ENCODE measurements at places on chromosomes 1 and 21. TPM values are rescaled to one million over a fixed set of nuclear protein-coding genes. Genes with fewer than 3 reads are reported as not detected.

DNA sequence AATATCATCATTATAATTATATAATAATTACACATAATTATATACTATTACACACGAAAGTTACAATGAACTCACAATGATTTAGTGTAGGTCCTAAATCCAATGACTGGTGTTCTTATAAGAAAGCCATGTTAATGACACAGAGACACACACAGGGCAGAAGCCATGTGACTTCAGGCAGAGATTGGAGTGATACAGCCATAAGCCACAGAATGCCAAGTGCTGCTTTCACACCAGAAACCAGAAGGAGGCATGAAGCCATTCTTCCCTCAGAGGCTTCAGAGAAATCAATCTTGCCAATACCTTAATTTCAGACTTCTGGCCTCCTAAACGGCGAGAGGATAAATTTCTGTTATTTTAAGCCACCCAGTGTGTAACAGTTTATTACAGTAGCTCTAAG is 147.4 kb upstream of the KRTAP19-8 start:
- DNase-seq = no peak

LCK gene
- total RNA-seq = 0.12 TPM

SPRR3 gene
- not detected for total RNA-seq

- no peak for DNase-seq
Measured at GRCh38 chr1:185804608-185805007, 70.4 kb downstream of the HMCN1 start.

SCAMP3 gene
- 133 TPM for total RNA-seq

DNA sequence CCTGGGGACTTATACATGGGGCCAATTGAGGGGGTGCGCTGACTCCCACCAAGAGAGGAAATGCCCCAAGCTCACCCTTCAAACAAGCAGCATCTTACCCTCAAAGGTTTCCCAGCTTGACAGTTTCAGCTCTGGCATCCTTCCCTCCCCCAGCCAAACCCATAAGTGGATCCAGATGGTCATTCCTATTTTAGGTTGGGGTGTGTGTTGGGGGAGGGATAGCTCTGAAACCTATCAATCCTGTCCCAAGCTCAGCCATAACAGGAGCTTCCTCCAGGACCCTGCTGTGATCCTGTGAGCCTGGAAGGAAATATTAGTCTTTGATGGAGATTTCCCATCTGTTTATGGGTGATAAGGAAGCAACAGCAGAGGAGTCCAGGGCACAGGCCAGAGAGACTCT is 3.4 kb upstream of the TMEM222 start:
- DNase-seq = no peak

DNA sequence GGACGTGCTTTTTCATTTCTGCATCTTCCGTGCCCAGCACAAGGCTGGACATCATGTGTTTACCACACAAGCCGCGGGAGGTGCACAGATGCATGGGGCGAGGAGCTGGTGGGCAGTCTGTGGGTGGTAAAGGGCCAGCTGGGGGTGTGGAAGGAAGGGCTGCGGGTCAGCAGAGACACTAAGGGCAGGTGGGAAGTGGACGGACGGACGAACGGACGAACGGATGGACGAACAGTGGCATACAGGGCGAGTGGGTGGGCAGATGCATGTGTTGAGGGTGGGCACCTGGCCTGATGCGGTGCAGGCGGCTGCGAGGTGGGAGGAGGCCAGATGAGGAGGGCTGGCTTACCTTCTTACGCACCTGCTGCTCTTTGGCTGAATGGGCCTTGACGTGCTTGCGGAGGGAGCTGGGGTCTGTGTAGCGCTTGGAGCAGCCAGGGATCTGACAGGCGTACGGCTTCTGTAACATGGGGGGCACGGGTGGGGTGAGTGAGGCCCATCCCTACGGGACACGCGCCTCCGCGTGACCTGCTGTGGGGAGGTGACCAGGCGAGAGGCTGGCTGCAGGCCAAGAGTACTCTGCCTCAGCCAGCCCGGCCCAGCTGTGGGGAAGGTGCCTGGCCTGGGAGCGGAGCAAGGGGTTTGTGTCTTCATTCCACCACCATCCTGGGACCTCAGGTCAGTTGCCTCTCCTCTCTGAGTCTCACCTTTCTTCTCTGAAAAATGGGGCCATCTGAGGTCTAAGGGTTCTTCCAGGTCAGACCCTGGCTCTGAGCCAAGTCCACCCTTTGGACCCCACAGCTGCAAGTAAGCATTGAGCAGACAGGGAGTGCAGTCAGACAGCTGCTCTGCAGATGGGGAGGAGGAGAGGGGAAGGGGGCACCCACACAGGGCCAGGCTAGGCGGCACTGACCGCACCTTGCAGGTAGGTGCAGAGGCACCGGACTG is 65.5 kb downstream of the DMRTB1 start:
- DNase-seq = no peak

- DNase-seq = no peak
Measured at GRCh38 chr1:17967623-17968255, 139.9 kb upstream of the IGSF21 start.

DNA sequence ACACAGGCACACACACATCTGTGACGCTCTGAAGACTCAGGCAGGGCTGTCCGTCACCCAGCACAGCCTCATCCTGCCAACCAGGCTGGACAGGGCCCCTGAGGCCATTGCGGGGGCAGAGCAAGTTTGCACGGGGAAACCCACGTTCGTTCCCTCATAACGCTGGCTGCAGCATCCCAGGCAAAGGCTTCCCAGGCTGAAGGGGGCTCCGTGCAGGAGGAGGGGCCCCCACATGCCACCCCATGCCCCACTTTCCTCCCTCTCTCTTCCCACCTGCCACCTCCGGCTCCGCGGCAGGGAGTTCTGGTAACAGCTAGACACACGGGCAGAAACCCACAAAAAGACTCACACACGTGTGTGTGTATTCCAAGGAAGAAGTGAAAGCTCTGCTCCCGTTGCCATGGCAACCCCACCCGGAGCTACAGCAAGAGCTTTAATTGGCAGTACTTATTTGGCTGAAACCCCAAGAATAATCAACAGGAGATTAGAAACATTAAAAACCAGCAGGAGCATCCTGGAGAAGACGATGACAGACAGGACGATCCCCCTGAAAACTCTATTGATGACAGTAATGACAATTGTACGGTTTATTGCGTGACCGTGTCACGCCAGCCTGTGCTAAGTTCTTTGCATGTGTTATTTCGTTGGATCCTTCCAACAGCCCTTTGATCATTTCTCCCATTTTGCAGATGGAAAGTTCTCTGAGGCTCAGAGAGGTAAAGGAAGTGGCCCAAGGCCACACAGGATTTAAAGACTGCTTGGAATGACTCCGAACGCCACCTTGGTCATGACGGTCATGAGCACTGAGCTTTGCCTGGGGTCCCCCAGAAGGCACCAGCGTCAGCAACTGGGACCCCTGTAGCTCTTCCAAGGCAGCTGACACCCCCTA is 247.1 kb downstream of the NPHP4 start:
- DNase-seq = peak; percentile 30

DNA sequence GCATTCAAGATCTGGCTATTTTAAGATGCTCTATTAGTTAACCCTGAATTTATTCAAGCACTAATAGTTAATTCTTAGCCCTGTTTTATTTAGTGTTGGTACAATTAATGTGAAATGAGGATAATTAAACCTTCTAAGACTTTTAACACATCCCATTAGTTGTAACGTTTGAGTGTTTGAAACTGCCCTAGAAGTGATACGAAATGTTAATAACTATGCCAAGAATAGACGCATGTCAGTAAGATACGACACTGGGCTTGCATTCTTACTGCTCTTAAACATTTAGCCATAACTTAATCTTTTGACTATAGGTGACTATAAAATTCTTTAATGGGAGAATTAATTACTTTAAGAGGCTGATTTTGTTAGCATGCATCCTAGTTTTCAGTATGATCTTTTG is 9.8 kb downstream of the H3-3A start:
- no peak for DNase-seq

DNA sequence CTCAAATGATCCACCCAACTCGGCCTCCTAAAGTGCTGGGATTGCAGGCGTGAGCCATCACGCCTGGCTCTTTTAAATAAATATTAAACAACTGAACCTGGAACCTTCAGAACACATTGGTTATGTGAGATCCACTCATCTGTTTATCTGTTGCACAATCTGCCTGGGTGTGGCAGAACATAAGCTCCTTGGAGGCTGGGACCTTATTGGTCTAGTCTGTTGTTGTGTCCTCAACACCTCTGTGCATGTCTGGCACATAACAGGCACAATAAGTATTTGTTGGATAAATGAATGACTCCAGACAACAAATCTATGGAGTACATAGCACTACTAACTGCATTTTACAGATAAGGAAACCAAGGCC is 4.1 kb upstream of the NBL1 start:
- peak; percentile 19 for DNase-seq

GRCh38 chr1:21262293-21263051 is 27.8 kb downstream of the ECE1 start:
- peak; percentile 96 for DNase-seq

GRCh38 chr1:214683621-214684020 is 80.6 kb downstream of the CENPF start:
- no peak for DNase-seq

PTPRC gene
- total RNA-seq = 4.5 TPM

SLC45A3 gene
- total RNA-seq = 7.8 TPM

All from M059J (cell line).